ENCODE measurements at places on chromosomes 11 and 22. TPM values are rescaled to one million over a fixed set of nuclear protein-coding genes. Genes with fewer than 3 reads are reported as not detected.

DEFB131B gene
- total RNA-seq = not detected

GRCh38 chr22:30421695-30422480 lies 3.7 kb upstream of the MTFP1 start:
- DNase-seq = no peak

GRCh38 chr11:33775832-33776470 lies 1.6 kb upstream of the FBXO3 start:
- no peak for DNase-seq

DNA sequence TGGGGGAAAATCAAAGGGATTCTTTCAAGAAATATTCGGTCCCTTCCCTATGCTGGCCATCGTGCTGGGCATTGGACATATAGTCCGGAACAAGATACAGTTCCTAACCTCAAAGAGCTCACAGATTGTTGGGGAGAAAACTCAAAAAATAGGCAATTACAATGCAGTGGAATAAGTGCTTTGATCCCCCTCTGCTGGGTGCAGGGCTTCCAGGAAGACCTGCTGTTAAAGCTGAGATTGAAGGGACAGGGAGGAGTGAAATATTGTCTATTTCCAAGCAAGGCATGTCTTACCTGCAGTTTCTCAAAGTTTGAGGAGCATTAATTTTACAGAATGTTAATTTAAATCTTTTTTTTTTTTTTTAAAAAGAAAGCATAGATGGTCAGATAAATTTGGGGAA lies 75.1 kb upstream of the SESN3 start:
- no peak for DNase-seq

DNA sequence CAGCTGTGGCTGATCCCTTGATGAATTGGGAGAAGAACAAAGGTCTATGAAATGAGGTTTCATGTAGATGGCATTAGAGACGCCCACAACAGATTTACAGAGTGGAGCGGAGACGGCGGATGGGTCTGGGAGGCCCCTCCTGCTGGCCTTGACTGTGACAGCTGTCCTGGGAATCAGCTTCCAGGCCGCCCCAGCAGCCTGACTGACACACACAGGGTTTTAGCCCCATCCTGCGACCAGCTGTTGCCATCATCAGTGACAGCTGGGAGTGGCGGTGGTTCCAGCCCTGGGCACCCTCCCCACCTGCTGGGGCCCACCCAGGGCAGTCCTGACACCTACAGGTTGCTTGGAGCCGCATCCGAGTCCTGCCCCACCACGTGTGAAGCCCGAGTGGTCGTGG lies 64.0 kb upstream of the PPP6R3 start:
- DNase-seq = no peak

All from endothelial cell (in vitro differentiated cells).